ENCODE measurements at places on chromosomes 7 and 10.

DNA sequence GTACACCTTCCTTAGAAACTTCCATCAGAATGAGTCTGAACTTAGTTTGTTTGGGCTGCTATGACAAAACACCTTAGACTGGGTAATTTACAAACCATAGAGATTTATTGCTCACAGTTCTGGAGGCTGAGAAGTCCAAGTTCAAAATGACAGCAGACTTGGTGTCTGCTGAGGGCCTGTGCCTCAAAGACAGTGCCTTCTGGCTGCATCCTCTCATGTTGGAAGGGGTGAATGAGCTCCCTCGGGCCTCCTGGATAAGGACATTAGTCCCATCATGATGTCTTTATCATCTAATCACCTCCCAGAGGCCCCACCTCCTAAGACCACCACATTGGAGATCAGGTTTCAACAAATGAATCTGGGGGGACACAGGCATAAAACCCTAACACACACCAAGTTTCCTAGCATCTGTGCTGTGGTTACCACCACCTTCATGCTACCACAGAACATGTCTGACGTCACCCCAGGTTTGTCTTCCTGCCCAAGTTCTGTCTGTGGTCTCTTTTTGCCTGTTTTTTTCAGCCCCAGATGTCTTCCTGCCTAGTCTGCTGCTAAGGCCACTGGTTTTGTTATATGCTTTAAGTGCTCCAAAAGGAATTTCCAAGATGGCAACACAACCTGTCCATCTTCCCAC, 150.9 kb upstream of the COBL start:
- DNase-seq: no peak

GRCh38 chr7:96284835-96285234, 37.1 kb downstream of the SLC25A13 start:
- no peak for DNase-seq

- peak; percentile 8 for DNase-seq
These were observed 259.4 kb upstream of the CELF2 start for GRCh38 chr10:10758306-10758705.

DNA sequence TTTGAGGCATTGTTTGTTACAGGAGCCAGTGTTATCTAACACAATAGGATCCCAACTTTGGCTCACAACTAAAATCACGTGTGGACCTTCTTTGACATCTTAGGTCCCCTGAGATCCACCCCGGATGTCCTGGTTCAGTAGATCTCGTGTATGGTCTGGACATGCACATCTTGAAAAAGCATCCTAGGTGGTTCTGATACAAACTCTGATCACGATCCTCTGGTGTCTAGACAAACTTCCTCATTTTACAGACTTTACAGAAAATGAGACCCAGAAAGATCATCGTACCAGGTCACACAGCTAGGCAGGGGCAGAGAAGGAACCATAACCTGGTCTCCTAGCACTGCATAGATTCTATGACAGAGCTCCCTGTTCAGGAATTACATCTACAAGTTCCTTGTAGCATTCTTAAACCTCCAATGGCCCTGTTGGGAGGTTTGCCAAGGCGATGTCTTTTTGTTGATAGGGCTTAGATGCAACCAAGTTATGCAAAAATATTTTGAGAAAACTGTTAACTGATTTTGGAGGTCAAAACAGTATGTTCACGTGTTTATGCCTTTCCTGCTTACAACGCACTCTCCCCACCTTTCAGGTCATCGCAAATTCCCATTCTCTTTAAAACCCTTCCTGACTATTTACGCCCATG, 30.8 kb upstream of the CHST15 start:
- no peak for DNase-seq

DNA sequence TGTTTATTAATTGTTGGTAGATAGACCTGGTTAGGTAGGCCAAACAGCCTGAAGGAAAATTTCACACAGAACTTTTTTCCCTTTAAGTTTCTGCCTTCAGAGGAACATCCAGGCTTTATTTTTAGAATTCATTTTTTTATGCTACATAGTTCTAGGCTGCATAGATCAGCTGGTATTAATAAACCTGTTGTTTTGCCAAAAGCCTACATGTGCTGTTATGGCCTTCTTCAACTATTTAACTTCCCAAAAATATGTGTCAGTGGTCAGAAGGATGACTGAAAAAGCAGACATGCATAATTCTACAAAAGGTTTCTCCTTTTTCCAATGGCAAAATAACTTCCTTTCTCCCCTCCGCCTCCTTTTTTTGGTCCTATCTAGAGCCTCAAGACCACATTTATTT, 303.0 kb upstream of the DKK1 start:
- DNase-seq: no peak

GRCh38 chr10:124299696-124300095, 119.0 kb downstream of the OAT start:
- DNase-seq: no peak

GRCh38 chr10:133269367-133269766, 7.3 kb downstream of the ADAM8 start:
- no peak for DNase-seq

DNA sequence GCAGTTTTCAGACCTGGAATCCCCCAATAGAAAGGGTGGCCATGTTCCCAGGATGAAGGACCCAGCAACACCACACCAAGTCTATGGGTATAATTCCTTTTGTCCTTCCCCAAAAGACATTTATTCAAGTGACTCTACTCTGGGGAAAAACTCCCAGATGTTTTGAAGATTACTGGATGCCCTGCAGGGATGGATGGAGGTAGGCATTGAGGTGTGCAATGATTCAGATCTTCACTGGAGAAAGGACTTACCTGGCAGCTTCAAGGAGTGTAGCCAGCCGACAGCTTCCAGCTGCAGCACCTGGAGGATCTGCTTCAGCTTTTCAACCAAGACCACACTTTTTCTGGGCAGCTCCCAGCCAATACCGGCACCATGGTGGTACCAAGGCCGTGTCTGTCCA, 172.0 kb downstream of the BAMBI start:
- DNase-seq: no peak

GRCh38 chr10:10891124-10892082, 126.3 kb upstream of the CELF2 start:
- DNase-seq: peak; percentile 96

GRCh38 chr7:154592388-154592787, 410.5 kb downstream of the PAXIP1 start:
- DNase-seq: no peak

DNA sequence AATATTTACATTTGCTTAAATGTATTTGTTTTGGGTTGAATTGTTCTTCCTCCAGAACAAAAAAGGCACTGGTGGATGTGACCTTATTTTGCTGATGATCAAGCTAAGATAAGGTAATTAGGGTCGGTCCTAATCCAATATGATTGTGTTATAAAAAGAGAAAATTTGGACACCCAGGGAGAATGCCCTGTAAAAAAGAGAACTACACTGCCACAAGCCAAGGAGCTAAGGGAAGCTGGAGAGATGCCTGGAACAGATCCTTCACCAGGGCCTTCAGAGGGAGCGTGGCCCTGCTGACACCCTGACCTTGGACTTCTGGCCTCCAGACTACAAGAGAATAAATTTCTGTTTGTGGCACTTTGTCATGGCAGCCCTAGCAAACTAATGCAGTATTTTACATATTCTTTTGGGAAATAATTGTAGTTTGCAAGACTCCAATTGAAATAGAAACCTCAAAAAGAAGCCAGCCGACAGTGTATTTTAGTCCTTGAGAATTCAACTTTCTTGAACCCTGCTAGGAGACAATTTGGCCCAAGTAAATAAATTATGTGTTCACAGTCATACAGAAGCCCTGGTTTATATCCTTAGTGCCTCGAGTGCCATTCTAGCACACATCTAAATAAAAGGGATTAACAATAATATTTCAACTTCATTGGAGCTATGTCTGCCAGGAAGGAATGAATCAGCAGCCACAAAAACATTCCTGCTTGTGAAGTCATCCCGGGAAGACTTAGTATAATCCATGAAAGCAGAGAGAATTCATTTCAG, 164.6 kb downstream of the PKD1L1 start:
- peak; percentile 98 for DNase-seq

GRCh38 chr7:127667017-127667670, 15.2 kb downstream of the SND1 start:
- peak; percentile 64 for DNase-seq

DNA sequence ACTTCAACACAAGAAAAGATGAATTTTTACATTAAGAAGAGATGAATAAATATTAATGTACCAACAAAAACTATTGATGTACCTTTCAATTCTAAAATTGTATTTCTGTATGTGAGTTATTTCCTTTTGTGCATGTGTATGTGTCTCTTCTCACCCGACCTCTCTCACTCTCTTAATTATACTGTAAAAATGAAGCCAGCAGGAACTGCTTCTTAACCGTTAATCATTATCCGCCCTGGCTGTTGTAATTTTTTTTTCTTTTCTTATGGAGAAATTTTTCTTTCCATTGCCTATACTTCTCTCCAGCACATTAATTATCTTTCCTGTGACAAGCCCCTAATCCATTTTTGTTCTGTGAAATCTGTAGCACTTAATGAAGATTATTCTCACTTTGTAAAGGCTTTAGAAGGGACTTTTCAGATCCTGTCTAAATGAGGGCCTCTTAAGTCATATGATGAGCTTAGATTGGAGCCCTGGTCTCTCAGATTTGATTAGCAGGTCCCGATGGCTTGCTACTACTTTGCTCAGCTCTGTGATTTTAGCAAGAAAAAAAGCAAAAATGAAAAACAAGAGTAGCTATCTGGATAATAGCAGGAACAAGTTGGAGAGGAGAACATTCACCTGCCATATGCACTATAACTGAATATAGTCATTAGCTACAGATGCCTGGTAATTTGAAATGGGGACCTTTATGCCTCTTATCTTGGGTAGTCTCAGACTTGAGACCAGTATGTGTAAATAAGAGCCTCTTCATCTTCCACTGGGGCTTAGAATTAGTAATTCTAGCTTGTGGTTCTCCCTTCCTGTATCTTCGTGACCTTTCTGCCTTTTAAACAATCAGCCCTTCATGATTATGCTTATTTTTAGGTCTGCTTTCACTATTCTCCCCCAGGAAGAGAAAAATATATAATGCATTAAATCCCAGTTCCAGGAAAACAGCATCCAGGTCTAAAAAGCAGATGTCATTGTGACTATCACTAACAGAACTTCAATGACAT, 80.0 kb upstream of the COL1A2 start:
- no peak for DNase-seq

DNA sequence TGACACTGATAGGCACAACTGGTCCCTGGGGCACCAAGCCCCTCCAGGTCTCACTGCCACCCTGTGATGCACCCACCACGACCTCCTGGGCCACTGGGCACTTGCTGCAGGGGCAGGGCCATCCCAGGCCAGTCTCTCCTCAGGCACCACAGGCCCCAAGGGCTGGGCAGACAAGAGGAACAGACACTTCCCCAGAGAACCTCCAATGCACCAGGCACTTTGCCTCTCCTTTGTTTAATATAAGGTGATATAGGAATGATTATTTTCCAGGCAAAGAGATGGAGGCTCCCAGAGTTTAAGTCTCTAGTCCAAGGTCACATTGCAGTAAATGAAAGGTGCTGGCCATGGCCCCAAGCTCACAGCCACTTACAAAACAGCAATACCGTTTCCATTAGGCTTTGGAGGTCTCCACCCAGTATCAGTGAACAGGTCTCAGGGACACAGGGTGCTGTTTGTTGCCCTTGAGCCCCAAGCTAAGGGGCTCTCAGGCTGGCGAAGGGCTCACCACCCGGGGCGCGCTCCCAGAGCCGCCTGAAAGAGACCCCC, 4.5 kb downstream of the DEPP1 start:
- no peak for DNase-seq

DNA sequence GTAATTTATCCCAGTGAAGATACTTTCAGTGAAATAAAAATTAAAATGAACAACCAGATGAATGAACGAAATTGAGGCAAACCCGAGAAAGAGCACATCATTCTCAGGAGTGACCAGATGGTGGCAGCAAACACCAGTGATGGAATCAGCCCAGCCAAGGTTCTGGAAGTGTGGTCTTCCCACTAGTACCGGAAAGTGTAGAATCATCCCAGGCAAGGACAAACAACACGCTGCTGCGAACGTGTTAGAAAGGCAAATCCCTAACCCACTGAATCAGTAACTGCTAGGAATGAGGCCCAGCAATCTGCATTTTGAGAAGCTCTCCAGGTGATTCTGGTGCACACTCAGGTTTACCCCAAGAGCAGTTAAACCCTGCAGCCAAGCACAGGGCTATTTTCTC, 15.5 kb upstream of the SLC18A3 start:
- peak; percentile 51 for DNase-seq

DNA sequence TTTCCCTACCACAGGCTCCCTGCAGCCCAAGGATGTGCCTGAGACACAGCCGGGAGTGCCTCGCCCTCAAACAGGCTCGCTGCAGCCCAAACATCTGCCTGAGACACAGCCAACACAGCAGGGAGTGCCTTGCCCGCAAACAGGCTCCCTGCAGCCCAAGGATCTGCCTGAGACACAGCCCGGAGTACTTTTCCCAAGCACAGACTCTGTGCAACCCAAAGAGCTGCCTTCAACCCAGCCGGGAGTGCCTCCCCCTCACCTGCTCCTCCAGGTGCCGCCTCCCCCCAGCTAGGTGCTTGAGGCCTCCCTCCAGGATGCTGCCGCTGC, 42.9 kb downstream of the ANTXRL start:
- DNase-seq: no peak

Measured in LHCN-M2 (cell line).